ENCODE measurements at places on chromosomes 3 and 15.

DNA sequence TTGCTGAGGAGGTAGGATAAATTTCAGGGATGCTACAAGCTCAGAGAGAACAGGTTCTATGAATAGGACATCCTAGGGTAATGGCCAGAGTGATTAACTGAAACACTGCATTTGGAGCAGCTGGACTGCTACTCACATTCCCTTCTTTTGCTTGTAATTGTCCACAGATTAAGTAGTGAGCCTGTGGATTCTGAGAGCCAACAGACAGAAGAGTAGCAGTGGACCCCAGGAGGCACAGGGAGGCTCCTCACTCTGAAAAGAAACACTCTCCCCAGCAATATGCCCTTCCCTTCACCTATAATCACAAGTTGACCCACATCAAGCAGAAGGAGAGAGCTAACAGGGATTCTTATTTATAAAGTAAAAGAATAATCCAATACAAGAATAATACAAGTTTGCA lies 10.6 kb upstream of the RFX7 start:
- no peak for DNase-seq

- DNase-seq = no peak
These were observed 202.3 kb upstream of the MRPL3 start for GRCh38 chr3:131705099-131705498.

GRCh38 chr3:11583235-11583634 lies 60.5 kb downstream of the VGLL4 start:
- no peak for DNase-seq

DNA sequence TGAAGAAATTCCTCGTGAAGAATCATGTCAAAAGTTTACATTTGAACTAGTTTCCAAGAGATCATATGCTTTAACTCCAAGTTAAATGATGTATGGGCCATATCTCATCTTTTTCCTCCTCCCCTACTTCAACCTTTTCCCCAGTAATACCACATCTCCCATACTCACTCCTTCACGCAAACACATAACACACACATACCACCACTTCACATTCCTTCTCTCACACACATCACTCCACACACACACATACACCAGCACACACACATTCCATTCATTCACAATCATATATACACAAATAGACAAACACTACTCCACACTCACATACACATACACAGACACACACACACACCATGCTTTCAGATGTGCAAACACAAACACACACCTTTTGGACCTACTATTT lies 769.0 kb upstream of the NR2F2 start:
- DNase-seq = no peak

- DNase-seq = no peak
These were observed 163.4 kb upstream of the NUDT16 start for GRCh38 chr3:131218196-131218595.

DNA sequence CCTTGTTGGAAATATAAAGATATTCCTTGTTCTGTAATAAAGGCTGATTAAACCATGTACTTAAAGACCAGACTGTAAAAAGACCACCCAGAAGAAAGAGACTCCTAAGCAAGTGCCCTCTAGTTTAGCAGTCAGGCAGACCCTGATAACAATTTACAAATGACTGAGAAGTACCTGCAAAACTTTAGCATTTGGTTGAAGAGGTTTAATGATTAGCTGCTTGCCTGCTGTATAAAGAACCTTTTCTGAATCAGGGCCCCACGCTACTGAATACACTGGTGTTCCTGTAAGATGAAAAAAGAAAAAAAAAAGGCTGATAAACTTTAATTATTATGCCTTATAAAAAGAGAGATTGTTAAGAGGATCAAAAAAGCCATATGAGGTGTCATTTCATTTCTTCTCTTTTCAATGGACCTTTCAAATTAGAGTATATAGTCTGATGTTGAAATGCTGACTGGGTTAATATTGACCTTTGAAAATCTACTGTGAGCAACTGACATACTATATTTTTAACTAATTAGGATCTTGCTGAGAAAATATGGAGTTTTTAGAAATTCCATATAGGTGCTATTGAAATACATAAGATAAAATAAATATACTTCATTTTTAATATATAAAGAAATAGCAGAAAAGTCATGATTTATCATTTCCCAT lies 33.0 kb downstream of the IFT80 start:
- DNase-seq = no peak

DNA sequence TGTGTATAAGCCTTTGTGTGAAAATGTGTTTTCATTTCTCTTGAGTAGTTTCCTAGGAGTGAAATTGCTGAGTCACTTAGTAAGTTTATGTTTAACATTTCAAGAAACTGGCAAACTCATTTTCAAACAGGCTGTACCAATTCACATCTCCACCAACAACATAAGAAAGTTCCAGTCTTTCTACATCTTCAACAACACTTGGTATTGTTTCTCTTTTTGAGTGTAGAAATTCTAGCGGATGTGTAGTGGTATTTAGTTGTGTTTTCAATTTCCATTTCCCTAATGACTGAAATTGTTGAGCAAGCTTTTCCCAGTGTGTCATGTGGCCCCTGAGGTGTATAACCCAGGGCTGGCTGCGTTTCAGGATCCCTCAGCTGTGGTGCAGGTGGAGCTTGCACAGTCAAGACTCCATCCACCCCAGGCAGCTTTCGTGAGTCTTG lies 258.5 kb downstream of the PDCD6IP start:
- DNase-seq = no peak

- DNase-seq = no peak
These were observed 23.0 kb downstream of the TPM1 start for GRCh38 chr15:63065262-63066221.

DNA sequence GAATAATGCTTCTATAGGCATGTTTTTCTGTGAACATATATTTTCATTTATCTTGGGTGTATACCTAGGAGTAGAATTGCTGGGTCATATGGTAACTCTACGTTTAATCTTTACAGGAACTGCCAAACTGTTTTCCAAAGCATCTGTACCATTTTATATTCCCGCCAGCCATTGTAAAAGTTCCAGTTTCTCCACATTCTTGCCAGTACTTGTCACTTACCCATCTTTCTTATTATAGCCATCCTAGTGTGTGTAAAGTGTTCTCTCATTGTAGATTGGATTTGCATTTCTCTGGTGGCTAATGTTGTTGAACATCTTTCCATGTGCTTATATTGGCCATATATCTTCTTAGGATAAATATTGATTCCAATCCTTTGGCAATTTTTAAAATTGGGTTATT lies 31.2 kb upstream of the CFAP20DC start:
- DNase-seq = no peak

DNA sequence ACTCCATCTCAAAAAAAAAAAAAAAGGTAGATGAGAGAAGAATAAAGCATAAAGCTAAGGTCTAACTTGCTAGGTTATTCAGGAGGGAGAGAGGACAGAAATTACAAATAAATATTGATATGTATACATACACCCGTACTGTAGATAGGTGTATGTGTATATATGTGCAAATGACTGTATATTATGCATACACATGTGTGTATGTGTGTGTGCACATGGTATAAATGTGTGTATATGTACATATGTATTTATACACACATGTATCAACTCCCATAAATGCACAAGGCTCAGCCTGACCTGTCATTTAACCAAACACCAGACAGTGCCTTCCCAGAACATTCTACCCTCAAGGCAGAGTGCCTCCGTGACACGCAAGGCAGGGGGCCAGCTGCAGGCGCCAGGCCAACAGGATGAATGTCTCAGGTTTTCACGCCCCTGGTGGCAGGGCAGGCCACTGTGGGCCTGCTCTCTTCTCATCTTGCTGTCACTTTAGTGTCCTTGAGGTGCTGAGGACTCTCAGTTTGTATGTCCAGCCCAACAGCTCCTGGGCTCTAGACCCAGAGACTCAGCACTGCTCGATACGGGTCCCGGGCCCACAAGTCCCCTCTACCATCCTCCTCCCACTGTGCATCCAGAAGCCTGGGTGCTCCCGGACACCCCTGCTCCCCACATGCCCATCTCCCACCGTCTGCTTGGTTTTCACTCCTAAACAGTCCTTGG lies 40.4 kb downstream of the TM2D3 start:
- DNase-seq = no peak

DNA sequence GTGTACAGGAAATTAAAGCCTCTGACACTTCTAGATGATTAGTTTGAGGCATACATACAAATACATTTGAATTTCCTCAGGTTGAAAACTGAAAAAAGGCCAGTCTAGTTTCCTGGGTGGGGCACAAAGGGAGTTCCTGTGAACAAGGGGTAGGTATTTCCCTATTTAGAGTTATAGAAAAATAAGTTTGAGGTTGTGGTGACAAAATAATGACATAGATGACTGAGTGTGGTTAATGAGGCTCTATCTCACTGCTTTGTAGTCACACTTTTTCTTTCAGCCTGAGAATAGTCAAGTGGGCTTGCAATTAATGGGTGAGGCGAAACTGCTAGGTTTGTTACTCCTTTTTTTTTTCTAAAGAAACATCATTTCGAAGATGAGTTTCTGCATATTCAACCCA lies 4.3 kb downstream of the SLCO3A1 start:
- DNase-seq = no peak

DNA sequence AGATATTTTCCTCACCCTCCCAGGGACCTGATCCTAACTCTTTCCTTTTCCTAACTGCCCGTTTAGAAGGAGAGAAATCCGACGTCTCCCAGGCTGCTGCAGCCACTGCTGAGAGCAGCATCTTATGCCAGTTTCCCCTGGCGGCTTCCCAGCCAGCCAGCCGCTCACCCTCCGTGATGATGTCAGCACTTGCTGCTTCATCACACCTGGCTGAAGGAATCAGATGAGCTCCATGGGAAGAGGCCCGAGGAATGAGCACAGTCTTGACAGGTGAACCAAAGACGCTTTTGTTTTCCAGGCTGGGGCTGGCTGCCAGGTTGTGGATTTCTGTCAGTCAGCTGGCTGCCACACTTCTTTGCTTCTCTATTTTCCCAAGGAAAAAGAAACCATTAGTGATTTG lies 445.1 kb upstream of the RBMS3 start:
- DNase-seq = no peak

GRCh38 chr3:71468311-71469137 lies 115.0 kb downstream of the FOXP1 start:
- no peak for DNase-seq

GRCh38 chr3:45612918-45613602 lies 18.5 kb downstream of the LIMD1 start:
- DNase-seq = no peak

DNA sequence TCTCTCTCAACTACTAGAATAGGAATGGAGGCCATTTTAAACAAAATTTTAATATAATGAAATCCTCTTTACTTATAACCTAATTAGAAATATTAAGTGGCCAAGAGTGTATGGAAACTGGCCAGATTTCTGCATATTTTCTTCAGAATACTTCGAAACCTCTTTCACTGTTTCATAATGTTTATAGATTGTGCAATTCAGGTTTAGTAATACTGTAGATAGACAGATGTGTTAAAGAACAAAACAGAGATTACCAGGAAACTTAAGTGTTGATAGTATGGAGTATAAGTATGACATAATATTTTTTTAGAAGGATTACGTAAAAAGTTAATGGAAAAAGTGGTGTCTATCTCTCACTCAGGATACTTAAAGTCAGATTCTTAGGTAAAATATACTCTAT lies 4.7 kb downstream of the ABHD5 start:
- no peak for DNase-seq

- DNase-seq = peak; percentile 39
These were observed 37.5 kb downstream of the TGFBR2 start for GRCh38 chr3:30643763-30644462.

GRCh38 chr15:91517491-91518200 lies 335.9 kb upstream of the SLCO3A1 start:
- no peak for DNase-seq

DNA sequence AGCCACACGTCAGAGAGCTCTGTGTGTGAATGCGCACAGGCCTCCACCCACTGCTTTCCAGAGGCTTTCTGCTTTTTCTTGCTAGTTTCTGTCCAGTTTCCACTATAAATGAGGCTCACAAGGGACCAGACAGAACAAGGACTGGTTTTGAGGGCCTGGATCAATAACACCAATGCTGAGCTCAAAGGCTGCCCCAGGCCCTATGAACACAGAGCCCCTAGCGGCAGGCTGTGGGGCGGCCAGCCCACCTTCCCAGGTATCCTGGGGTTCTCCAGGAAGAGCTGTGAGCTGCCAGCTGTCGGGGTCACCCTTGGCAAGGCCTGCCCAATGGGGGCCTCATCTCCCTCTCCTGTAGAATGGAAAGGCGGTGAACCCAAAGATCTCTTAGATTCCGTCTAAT lies 2.2 kb upstream of the ITIH3 start:
- DNase-seq = no peak

GRCh38 chr3:138443091-138443490 lies 8.7 kb downstream of the ESYT3 start:
- no peak for DNase-seq

DNA sequence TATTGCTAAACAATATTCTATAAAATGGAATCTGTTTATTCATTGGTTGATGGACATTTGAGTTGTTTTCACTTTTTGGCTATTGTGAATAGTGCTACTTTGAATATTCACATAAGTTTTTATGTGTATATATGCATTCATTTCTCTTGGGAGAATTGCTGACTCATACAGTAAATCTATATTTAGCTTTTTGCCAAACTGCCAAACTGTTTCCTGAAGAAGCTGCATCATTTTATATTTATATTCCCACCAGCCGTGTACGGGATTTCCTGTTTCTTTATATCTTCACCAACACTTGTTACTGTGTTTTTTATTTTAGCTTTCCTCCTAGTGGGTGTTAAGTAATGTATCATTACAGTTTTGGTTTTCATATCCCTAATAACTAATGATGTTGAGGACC lies 12.5 kb upstream of the TCAIM start:
- DNase-seq = no peak

GRCh38 chr3:72160351-72160750 lies 375.4 kb upstream of the PROK2 start:
- DNase-seq = no peak

DNA sequence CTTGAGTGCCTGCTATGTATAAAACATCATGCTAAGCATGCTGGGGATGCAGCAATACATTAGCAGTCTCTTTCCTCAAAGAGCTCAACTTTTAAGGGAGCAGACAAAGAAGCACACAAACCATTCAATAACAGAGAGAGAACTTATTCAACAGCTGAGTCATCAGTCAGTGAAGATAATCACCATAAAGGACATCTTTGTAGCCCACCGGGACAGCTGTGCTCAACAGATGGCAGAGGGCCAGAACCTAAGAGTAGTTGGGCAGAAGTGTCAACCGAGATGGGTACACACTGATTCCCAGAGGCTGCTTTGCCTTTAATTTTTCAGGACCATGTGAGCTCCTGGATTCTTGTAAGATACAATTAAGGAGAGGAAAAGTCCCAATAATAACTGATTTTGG lies 4.2 kb upstream of the RAB8B start:
- DNase-seq = no peak

DNA sequence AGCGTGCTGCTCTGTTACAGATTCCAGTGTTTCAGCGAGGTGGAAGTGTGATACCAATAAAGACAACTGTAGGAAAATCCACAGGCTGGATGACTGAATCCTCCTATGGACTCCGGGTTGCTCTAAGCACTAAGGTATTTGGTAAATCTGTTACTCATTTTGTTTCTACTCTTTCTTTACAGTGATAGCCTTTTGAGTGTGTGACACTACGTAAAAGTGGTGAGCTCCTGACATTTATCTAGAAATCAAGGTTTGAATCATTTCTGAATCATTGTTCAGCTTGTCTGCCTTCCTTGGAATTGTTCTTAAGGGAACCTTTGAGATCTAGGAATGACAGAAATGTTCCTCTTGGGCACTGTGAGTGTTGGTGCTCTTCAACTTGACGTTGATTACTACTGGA lies 11.2 kb upstream of the CAPN3 start:
- DNase-seq = no peak

GRCh38 chr3:5423523-5423922 lies 236.0 kb downstream of the EDEM1 start:
- DNase-seq = no peak

- DNase-seq = no peak
These were observed 431.2 kb upstream of the THBS1 start for GRCh38 chr15:39149636-39150150.

GRCh38 chr15:96500508-96500907 lies 170.0 kb downstream of the NR2F2 start:
- DNase-seq = no peak

Measured in stimulated activated CD8-positive, alpha-beta memory T cell treated with anti-CD3 and anti-CD28 coated beads, Interleukin-15, amount 100 ng/mL, for 4 hours (primary cell).